Hindlimb muscle (tissue), 1 donor: ENCODE measurements at places on chromosomes 7 and 10. TPM values are rescaled to one million over a fixed set of nuclear protein-coding genes. Genes with fewer than 3 reads are reported as not detected.
A peak's percentile ranks its signal among the peaks of the same experiment; 100 is the strongest.

DNA sequence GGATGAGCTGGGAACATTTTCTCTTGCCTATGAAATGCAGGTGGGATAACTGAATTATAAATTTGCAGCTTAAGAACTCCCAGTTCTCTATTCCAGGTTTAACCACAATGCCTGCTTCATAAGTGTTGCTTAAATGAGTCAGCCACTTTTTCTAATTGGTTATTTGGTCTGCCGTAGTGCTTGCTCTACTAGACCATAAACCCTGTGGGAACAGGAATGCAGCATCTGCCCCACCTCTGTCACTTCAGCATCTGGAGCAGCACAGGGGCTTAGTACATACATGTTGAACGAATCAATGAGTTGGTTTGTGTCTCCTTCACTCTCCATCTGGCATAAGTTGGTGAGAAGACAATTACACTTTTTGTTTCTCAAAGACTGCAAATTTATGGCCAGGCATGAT is 95.2 kb upstream of the PTER start:
- DNase-seq = no peak

DNA sequence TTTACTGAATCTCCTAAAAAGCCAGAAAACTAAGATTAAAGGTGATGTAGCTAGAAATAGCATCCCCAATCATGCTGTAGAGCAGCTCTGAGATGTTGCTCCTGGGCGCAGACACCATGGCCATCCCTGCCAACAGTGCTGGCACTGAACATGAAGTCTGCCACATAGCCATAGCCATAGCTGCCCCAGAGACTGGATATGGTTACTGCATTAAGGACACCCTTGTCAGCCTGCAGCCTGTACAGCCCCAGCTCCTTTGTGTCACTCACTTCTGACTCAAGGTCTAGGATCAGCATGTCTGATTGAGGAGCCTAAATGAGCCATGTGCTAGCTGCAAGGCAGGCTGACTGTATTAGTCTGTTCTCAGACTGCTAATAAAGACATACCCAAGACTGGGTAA is 284.6 kb downstream of the RPS24 start:
- no peak for DNase-seq

Gene ELN
- 87.1 TPM for polyA plus RNA-seq

DNA sequence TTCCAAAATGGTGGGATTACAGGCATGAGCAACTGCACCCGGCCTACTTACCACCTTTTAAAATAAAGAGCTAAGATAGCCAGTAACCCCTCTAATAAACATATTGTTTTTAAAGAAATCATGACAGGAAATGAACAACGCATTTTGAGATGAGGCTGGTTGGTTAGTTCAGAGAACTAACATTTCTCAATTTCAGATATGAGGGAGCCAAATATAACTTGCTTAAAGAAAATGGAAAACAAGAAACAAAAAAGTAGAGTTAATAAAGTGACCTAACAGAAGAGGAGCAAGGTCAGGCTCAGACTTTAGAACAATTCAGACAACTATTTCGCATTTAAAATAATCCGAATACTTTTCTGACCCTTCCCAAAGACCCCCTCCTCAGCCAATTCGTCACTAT is 254.9 kb upstream of the PHF14 start:
- DNase-seq = no peak

Gene FEZF1
- 0.12 TPM for polyA plus RNA-seq

Gene HERPUD2
- polyA plus RNA-seq = 28.8 TPM

DNA sequence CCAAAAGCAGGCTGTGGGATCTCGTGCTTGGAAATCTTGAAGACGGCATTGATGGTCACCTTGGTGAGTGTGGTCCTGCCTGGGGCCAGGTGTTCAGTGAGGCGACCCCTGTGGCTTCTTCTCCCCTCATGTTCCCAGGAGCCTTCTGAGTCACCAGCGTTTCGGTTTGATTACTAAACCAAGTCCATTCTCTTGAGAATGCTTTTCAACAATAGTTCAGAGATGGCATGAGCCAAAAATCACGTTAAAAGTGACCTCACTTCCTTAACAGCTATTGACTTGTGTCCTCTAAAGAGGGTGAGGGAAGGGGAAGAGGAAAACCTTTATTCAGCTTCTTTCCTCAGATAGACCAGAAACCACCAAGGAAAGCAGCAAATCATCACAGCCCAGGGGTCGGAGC is 315.2 kb downstream of the GATA3 start:
- DNase-seq = no peak

GRCh38 chr10:122829454-122829853 is 16.2 kb downstream of the CUZD1 start:
- DNase-seq = no peak

- no peak for DNase-seq
Observed at GRCh38 chr7:147664541-147664940, 926.0 kb upstream of the C7orf33 start.

GRCh38 chr7:21616796-21617436 is 74.1 kb downstream of the DNAH11 start:
- no peak for DNase-seq

DNA sequence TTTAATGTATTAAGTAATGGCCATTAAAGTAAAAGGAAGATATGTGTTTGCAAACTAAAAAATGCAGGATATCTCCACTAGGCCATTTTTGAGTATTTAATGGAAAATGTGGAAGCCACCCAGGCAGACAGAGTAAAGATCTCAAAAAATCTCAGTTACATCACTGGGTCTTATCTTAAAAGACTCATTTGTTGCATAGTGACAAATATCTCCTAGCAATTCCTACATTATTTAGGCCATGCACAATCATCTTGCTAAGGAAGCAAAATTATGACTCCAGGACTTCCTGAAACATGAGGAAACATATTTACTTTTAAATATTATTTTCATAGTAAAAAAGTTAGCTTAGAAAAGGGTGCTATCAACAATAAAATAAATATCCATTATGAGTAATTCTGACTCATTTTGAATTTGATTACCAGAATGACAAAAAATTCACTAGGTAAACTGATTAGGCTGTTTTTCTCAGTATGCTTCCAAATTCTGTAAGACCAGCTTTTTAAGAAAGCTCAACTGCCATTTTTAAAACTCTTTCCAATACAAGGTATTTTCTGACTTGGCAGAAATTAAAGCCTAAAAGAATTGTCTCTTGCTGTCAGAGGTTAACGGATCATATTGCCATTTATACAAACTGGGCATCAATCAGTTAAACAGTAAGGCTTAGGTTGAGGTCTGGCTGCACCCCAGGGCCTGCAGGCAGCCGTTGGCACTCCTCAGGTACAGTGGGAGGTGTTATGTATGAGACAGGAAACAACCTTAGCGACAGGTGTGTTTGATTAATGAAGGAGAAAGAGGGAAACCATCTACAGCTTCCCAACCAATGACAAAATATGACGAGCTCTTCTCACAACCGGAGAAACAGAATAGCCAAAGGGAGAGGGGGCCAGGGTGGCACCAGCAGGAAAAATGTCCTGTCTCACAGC is 31.8 kb downstream of the PCLO start:
- no peak for DNase-seq

GRCh38 chr10:92573091-92573797 is 649 bp downstream of the IDE start:
- DNase-seq = peak; percentile 15

DNA sequence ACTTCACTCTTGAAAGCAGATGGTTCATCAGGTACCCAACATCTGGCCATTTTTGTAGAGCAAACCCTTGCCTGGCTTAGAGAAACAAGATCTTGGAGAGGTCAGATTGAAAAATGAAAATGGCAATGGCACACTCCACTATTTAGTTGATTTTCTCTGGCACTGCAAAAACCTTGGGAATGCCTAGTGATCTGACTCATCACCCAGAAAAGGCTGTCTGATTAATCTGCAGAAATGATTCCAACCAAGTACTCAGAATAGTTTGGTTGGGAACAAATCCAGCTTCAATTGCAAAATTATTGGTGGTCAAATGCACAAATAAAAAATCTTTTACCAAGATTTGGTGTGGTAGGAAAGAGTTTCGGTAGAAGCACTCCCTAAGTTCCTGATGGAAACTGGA is 351.2 kb downstream of the PHTF2 start:
- no peak for DNase-seq

DNA sequence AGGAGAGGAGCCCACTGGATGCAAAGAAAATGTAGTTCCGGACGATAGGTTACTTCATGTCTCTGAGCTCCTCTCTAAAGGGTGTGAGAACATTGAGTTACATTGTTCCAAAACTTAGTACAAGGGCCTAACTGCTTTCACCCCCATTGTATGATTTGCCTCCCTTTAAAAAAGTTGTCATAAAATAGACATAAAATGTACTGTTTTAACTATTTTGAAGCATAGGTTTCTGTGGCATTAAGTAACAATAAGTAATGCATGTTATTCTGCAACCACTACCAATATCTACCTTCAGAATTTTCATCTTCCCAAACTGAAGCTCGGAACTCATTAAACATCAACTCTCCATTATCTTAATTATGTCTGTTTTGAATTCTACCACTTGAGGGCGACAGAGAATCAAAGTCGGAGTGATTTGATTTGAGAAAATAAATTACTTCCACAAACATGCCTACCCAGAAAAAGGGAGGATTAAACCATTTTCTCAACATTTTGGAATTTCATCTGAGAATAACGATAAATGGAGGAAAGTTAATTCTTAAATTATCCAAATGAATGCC is 2.7 kb downstream of the IGFBP1 start:
- DNase-seq = peak; percentile 52

Gene MMP21
- polyA plus RNA-seq = 0.27 TPM

Gene AMPH
- polyA plus RNA-seq = 4.8 TPM

DNA sequence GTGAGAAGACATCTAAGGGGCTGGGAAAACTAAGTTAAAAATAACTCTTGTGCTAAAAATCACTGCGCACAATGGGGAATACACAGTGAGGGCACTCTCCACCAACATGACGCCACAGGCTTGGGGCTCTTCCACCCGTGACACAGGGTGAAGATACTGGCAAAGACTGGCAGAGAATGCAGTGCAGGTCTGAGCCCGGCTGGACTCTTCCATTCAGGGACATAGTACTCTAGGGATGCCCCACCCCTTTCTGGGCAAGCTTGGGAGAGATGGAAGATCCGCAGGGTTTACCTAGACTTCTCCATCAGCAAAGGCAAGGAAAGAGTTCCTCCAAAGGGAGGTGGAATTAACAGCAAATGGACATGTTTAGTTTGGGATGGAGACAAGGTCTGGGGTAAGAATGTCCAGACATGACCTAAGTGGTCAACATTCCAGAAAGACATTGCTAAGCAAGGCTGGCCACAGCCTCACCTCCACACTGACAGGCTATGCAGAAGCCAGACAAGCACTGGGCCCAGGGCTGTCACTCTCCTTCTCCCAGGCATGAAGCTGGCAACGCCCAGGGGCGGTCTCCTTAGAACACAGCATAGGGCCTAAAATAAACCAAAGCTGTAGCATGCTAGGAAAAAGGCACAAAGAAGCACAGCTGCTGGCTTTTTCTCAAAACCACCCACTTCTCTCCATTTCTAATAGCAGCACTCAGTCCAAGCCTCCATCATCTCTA is 28.1 kb downstream of the XPNPEP1 start:
- DNase-seq = no peak

Gene DYDC1
- not detected for polyA plus RNA-seq

Gene UTF1
- polyA plus RNA-seq = not detected

DNA sequence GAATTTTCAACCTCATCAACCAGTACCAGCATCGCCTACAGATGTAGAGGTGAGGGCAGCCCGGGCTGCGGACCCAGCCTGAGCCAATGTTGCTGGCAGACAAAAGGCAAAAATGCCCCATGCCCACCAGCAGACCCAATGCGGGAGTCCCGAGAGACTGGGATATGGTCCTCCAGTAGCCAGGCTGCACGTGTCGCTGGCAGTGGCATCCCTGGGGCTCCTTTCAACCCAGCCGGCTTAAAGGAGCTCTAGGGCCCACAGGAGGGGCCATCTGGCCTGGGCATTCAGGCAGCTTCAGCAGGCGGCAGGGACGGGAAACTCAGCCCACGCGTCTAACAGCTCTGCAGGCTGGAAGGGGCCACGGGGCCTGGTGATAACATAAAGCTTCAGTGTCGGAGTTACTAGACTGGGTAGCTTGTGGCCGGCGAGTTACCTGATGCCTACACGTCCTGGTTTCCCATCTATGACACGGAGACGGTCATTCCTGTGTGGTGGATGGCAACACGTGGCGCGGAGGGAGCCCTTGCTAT is 70.7 kb downstream of the PROSER2 start:
- DNase-seq = no peak

DNA sequence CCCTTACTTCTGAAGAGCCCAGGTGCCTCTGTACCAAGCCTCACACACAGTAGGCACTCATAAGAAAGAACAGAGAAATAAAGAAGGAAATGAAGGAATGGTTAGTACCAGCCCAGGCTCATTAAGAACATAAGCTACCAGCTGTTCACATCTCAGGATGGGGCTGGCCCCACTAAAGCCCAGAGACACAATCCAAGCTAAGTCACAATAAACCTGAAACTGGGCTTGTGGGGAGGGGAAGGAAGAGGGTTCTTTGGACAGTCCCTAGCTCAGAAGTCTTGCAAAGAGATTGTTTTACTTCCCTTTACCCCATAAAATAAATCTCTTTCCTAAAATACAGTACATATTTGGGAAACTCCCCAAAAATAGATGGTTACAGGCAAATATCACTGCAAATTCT is 24.3 kb downstream of the FBXW4 start:
- no peak for DNase-seq

Gene LIPK
- polyA plus RNA-seq = not detected

Gene IL6
- polyA plus RNA-seq = 0.41 TPM
